Spleen (tissue), 13 donors: ENCODE measurements at places on chromosomes 11 and 22. TPM values are rescaled to one million over a fixed set of nuclear protein-coding genes. Genes with fewer than 3 reads are reported as not detected.

ADM2 gene
- total RNA-seq: 3.3 TPM

OR52E8 gene
- not detected for total RNA-seq

FAM180B gene
- total RNA-seq: not detected

CST6 gene
- not detected for total RNA-seq

PPP6R2 gene
- 64.1 TPM for total RNA-seq

PDGFB gene
- 5.4 TPM for total RNA-seq

PLEKHB1 gene
- 11.7 TPM for total RNA-seq

KCNK4 gene
- not detected for total RNA-seq

CCDC15 gene
- 2.7 TPM for total RNA-seq

MPPED2 gene
- total RNA-seq: 12.6 TPM

NAA40 gene
- total RNA-seq: 39.8 TPM

RAB38 gene
- 1.2 TPM for total RNA-seq

MAJIN gene
- 0.87 TPM for total RNA-seq

MUC6 gene
- total RNA-seq: not detected

TRIM51 gene
- total RNA-seq: not detected

LTO1 gene
- total RNA-seq: 30.3 TPM

ELFN2 gene
- total RNA-seq: 0.17 TPM

NLRP6 gene
- total RNA-seq: 30.9 TPM

MCAM gene
- total RNA-seq: 612 TPM

MYOD1 gene
- total RNA-seq: not detected

RIMBP3C gene
- total RNA-seq: 0.83 TPM

C1QTNF4 gene
- 2.5 TPM for total RNA-seq

SMC1B gene
- not detected for total RNA-seq

KIF18A gene
- 3.5 TPM for total RNA-seq

OR8G5 gene
- total RNA-seq: not detected

MIAT gene
- 20.0 TPM for total RNA-seq

SYT13 gene
- total RNA-seq: 0.28 TPM

TRIM29 gene
- total RNA-seq: not detected

C11orf87 gene
- total RNA-seq: not detected

OR51B2 gene
- not detected for total RNA-seq

MS4A12 gene
- not detected for total RNA-seq

PANX3 gene
- total RNA-seq: not detected

MYEOV gene
- total RNA-seq: 0.36 TPM

OR52A1 gene
- not detected for total RNA-seq

SF1 gene
- 455 TPM for total RNA-seq

FREY1 gene
- 1.4 TPM for total RNA-seq

CCND1 gene
- 14.3 TPM for total RNA-seq

MB gene
- total RNA-seq: not detected

LIF gene
- total RNA-seq: 0.32 TPM

LMNTD2 gene
- total RNA-seq: 3.9 TPM

TMEM151A gene
- not detected for total RNA-seq

PAX6 gene
- not detected for total RNA-seq

OR51I1 gene
- total RNA-seq: not detected

C11orf91 gene
- not detected for total RNA-seq

MUC5AC gene
- not detected for total RNA-seq
